Astrocyte (in vitro differentiated cells and primary cell): ENCODE measurements at places on chromosomes 12 and 14. TPM values are rescaled to one million over a fixed set of nuclear protein-coding genes. Genes with fewer than 3 reads are reported as not detected.
A peak's percentile ranks its signal among the peaks of the same experiment; 100 is the strongest.

DNA sequence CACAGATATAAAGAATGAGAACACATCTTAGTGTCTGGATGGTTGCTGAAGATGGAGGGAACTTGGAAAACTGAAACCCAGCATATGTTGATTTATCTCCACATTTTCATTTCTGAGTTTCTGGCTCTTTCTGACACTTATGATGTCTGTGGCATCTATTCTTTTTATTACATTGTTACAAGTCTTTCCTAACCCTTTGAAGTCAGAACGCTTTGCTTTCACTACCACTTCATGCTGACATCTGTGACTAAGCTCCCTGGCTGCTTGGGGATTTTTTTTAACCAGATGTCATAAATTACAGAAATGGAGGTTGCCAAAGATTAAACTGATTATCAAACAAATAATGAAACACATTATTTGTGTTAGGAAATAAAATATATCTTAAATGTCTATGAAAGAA lies 188.7 kb downstream of the KITLG start:
- DNase-seq = peak; percentile 88
- H3K4me3 ChIP-seq = no peak overlapping the region
- H3K4me1 ChIP-seq = peaks cover 15% of the 10 kb centered on the region
- peak overlapping the region; percentile 35 for H3K27ac ChIP-seq
- H3K36me3 ChIP-seq = no peaks in the 10 kb centered on the region

DNA sequence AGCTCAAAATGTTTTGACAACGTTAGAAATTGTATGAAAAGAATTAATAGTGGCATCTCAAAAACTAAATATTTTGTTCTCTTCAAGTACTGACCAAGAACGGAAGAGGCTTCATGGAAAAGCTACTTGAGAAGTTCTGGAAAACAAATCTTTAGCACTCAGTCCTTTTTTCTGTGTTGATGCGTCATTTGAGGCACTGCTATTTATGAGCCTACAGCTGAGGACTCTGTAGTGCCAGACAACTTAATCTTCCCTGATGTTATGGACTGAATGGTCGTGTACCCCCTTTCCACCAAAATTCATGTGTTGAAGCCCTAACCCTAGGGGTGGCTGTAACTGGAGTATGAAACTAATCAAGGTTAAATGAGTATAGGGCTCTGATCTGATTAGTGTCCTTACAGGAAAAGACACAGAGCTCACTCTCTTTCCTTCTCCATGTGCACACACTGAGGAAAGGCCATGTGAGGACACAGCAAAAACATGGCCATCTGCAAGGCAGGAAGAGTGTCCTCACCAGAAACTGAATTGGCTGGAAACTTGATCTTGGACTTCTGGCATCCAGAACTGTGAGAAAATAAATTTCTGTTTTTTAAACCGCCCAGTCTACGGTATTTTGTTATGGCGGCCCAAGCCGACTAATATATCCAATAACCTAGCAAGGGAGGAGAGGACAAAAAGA lies 337.0 kb upstream of the CLEC14A start:
- no peak overlapping the region for H3K4me3 ChIP-seq
- DNase-seq = no peak
- no peaks in the 10 kb centered on the region for H3K27me3 ChIP-seq
- no peak overlapping the region for H3K27ac ChIP-seq
- no peaks in the 10 kb centered on the region for H3K36me3 ChIP-seq

DPY19L2 gene
- 6.5 and 7.3 TPM in 2 replicates for total RNA-seq

PPM1A gene
- 46.0 and 50.3 TPM in 2 replicates for total RNA-seq

CCDC177 gene
- total RNA-seq = not detected in 2 replicates
